ENCODE measurements at places on chromosomes 16 and 17.

- no peak for DNase-seq
These were observed 10.7 kb upstream of the MPP2 start for GRCh38 chr17:43918026-43918389.

GRCh38 chr17:861364-861763, 79.2 kb downstream of the MRM3 start:
- DNase-seq, result no peak

DNA sequence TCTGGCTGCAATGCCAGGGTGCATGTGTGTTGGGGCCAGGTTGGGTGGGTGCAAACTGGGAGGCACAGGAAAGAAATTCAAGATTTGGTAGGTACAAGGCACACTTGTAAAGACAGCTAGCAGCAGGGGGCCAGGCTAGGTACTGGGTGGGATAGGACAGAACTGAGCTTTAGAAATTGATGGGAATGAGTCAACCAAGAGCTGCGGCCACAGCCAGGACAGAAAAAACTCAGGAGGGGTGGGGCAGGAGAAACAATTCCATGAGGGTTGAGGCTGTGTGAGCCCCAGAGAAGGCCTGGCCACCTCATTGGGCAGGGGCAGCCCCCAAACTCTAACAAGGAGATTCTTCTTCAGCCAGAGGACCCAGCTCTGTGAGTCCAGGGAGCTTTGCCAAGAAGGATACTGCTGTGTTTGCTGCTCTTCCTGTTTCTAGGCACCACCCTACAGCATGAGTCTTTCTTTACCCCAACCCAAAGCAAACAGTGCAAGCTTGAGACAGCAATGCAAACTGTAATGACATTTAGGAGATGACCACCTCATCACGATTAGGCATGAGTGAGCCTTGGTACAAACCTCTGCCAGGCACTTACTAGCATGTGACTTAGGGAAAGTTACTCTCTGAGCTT, 21.3 kb upstream of the CCDC182 start:
- DNase-seq, result no peak

GRCh38 chr17:81491761-81492160, 20.8 kb downstream of the ACTG1 start:
- no peak for DNase-seq

- DNase-seq, result no peak
These were observed 20.1 kb upstream of the ITGAE start for GRCh38 chr17:3821101-3821500.

DNA sequence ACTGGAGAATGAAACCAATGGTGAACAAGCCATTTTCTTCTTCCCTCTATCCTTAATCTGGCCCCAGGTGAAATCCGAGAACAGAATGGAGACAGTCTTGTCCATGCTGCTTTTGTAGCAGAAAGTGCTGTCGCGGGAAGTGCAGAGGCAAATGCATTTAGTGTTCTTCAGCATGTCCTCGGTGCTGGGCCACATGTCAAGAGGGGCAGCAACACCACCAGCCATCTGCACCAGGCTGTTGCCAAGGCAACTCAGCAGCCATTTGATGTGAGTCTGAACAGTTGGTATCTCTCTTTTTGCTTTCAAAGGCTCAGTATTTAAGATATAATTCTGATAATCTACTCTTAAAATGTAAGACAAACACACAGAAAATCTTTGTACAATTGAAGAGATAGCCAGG, 18.7 kb downstream of the UQCRC2 start:
- DNase-seq, result no peak

DNA sequence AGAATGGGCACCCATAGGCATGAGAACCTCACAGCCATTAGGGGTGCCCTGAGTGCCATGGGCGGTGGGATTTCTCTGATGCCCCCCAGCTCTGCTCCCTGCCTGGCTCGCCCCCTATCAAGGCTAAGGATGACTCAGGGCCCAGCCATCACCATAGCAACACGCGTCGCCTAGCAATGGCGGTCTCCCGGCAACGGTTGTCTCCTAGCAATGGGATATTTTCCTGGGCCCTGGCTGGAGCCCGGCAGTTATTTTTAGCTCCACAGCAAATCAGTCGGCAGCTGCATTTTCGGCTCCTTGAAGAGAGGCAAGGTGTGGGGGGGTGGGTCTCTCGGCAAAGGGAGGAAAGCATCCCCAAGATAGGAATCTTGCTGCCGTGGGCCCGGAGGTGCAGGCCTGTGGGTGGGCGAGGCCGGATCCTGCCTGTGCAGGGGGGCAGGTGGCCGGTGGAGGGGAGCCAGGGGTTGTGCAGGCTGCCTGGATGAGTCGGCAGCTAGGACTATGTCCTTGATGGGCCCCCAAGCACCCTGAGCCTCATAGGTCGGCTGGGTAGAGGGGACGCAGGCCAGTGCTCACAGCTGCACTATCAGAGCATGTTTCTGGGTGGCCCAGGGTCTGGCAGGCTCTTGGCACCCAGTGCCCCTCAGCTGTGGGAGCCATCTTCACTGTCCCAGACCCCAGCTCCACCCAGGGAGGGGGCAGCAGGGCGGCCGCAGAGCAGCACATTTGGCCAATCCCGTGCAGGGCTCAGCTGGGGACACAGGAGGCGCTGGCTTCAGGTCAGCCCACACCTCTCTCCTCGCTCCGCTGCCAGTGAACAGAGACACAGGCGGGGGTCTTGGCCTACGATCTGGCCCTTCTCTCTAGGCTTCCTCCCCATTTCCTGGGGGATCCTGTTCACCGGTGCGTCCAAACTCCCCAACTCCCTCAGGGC, 4.2 kb upstream of the FBXL16 start:
- no peak for DNase-seq

- peak; percentile 64 for DNase-seq
These were observed 73.3 kb upstream of the MTMR4 start for GRCh38 chr17:58587713-58588117.

DNA sequence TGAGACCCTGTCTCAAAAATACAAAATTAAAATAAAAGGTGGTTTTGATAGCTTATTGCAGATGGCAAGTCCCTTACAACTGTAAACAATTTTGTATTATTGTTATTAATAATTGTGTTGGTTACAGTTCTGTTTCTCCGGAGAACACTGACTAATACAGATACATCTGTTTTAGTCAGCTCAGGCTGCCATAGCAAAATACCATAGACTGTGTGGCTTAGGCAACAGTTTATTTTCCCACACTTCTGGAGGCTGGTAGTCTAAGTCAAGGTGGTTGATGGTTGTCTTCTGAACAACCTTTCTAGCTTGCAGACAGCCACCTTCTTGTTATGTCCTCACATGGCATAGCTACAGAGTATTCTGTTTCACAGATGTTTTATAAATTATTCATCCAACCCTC, 14.2 kb upstream of the IL21R start:
- no peak for DNase-seq

- DNase-seq, result no peak
These were observed 133.3 kb downstream of the PARN start for GRCh38 chr16:14496786-14497185.

GRCh38 chr17:9771465-9771864, 19.9 kb downstream of the DHRS7C start:
- DNase-seq, result no peak

DNA sequence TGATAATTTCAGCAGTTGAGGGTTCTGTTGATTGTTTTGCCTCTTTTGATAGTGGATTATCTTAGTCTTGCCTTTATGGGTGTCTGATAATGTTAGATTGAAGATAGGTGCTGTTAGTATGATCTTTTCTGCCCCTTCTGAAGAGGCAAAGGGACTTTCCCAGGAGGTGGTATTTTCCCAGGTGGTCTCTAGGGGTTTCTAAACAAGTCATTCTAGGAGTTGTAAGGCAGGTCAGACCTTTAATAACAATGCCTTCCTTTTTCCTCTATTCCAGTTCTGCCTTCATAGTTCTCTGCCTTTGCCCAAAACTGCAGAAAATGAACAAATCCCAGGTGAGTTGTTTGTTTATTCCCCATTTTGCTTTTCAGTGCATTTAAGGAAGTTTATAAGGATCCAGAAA, 4.3 kb downstream of the ZFP1 start:
- DNase-seq, result no peak

GRCh38 chr17:29571486-29571882, 3.0 kb downstream of the TP53I13 start:
- DNase-seq, result no peak

GRCh38 chr17:19671433-19671832, 22.9 kb downstream of the ALDH3A2 start:
- no peak for DNase-seq

GRCh38 chr17:60435244-60436167, 13.2 kb downstream of the CHCT1 start:
- peak; percentile 70 for DNase-seq

DNA sequence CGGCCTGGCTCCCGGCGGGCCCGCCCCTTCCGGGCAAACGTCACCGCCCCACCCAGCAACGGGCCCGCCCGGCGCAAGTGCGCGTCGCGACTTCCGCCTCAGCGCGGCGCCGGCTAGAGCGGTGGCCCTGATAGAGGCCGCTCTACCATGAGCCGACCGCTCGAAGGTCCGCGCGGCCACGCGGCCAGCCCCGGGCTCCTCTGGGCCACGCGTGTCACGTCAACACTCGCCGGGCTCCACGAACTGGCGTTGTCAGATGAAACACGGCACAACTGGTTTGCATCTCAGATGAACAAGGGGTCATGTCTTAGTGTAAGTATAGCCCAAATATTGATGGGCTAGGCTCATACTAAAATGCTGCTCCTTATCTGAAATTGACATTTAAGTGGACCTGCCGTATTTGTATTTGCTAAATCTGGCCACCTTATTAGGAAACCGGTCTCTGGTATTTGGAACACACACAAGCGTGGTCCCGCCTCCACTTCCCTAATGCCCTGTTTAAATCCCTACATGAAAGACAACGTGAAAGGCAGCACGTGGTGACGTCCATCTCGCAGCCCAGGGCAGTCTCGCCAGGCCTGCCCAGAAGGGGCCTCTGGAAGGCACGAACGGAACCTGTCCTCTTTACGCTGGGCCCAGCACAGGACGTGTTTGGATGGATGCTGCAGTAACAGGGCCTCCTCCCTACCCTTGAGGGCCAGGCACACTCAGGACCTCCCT, at the start of gene ZNF598:
Gene ZNF598, minus strand, starts transcription at position 31 of the 720 bp plus-strand sequence.
- peak; percentile 84 for DNase-seq

DNA sequence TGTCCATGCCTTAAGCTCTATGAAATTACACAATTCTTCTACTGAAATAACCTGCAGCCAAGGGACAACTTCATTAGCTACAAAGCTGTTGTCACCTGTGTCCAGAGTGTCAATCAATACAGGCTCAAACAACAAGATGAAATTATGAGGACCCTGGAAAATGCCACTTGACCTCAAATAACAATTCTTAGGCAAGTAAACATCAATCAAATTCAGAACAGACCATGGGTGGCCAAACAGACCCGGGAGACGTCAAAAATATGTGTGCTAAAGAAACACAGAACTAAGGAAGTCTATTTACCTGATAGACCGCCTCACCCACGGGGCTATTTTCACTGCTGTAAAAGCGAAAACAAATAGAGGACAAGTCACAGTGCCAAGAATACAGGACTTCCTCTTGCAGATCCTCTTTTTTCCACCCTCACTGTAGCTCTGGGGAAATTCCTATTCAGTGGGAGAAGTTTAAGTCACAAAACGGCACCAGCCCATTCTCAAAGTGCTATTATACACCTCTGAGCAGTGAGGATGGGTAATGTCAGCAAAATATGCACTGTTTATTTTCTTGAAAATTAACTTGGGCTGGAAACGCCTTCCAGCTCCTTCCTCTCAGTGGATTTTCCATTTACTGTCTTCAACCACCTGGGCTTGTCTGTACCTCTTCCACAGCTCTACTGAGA, 2.7 kb downstream of the LITAF start:
- no peak for DNase-seq

DNA sequence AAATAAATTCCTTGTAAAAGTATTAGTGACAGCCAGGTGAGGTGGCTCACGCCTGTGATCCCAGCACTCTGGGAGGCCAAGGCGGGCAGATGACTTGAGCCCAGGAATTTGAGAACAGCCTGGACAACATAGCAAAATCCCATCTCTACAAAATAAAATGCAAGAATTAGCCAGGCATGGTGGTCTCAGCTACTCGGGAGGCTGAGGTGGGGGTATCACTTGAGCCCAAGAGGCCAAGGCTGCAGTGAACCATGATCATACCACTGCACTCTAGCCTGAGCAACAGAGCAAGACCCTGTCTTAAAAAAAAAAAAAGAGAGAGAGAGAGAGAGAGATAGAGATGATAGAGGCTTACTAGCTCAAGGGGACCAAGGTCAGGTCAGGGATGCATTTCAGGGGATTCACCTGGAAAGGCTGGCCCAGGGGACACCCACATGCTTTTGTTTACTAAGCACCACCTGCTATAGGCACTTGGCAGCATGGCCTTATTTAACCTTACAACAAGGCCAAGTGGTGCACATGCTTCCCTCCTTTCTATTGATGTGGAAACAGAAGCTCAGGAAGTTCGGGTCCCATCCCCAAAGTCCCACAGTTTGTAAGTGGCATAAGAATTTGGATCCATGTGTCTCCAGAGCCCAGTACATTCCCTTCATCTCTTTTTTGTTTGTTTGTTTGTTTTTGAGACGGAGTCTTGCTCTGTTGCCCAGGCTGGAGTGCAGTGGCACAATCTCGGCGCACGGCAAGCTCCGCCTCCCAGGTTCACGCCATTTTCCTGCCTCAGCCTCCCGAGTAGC, 12.4 kb upstream of the SRCIN1 start:
- no peak for DNase-seq

GRCh38 chr16:24345704-24346103, 89.6 kb downstream of the CACNG3 start:
- no peak for DNase-seq

- DNase-seq, result no peak
These were observed 142.8 kb downstream of the AXIN2 start for GRCh38 chr17:65418622-65419021.

- no peak for DNase-seq
These were observed 15.5 kb upstream of the NATD1 start for GRCh38 chr17:21268596-21269188.

GRCh38 chr17:57868007-57868909, 18.4 kb upstream of the MRPS23 start:
- peak; percentile 27 for DNase-seq

- DNase-seq, result no peak
These were observed 518 bp downstream of the MT1E start for GRCh38 chr16:56625943-56626654.

DNA sequence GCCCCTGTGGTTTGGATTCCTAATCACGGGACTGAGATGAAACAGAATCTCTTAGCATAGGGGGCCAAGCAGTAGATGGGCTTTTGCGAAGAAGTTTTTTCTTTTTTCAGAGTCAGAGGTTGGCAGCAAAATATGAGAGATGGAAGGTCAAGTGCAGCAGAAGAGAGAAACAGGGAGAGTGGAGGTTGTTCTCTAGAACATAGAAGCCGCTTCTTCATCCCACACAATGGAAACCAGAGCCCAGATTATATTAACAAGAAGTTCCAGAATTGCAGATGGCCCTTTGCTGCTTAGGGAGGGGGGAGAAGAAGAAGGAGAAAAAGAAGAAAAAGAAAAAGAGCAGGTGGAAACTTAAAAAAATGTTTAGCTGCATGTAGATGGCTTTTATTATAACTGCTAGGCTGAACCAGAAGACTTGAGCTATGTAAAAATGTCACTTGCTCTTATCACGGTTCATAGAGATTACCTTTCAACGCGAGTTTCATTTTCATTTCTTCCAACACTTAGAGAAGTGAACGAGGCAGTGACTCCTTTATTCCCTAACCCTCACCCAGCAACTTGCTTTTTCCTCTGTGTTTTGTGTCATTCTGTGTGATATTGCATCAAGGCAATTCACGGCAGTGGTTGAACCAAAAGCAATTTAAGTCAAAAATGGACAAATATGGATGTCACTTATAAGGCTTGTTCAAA, 737.5 kb downstream of the WWOX start:
- no peak for DNase-seq
